ENCODE measurements at places on chromosomes 3 and 15.
A peak's percentile ranks its signal among the peaks of the same experiment; 100 is the strongest.

DNA sequence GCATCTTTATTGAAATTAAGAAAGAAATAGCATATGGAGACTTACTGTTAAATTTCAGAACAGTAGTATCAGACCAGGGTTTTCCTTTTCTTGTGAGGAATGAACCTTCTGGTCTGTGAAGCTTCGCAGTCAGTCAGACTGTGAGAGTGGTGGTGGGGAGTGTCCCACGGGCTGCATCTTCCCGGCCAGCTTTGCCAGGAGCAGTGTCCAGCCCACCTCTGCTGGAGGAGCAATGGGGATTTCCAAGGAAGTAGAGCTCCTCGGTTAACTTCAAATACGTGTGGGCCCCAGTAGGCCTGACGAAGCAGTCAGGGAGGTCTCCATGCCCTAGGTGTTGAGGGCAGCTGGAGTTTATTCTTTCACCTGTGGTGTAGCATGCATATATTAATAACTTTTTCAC lies 40.9 kb upstream of the FBXL22 start:
- no peak for DNase-seq

DNA sequence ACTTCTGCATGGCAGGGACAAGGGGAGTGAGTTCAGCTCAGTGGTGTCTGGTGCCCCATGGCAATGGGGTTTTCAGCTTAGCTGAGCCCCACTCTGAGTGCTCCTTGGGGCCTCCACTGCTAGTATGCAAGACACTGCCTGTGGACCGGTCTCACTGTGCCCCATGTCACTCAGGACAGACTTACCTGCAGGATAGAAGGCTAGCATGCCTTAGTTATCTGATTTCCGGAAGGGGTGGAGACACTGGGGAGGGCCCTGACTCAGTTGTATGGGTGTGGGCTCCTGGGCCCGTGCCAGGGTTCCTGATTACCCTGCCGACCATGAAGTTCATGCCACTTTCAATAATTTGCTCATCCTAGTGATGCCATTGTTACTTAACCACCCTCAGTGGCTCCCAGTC lies 4.3 kb upstream of the SLC6A20 start:
- no peak for DNase-seq

- no peak for DNase-seq
Measured at GRCh38 chr3:182711261-182711683, 82.0 kb upstream of the ATP11B start.

GRCh38 chr15:74302821-74303359 lies 64.6 kb downstream of the CYP11A1 start:
- peak; percentile 34 for DNase-seq

DNA sequence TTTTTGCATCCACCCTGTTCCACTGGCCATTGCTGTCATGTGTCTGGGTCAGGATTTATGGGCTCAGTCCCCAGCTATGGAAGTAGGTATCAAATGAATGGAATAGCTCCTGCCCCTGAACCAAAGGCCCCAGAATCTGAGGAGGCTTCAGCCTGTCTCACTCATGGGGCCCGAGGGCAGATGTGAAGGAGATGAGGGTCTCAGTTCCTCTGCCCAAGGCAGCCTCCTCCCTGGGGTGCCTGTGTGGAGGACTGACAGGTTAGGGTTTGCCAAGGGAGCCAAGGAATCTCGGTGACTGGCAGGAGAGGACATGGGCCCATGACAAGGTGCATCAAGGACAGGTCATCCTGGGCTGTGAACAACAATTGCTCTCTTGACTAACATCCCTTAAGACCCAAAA lies 70.4 kb downstream of the CPN2 start:
- DNase-seq = no peak

DNA sequence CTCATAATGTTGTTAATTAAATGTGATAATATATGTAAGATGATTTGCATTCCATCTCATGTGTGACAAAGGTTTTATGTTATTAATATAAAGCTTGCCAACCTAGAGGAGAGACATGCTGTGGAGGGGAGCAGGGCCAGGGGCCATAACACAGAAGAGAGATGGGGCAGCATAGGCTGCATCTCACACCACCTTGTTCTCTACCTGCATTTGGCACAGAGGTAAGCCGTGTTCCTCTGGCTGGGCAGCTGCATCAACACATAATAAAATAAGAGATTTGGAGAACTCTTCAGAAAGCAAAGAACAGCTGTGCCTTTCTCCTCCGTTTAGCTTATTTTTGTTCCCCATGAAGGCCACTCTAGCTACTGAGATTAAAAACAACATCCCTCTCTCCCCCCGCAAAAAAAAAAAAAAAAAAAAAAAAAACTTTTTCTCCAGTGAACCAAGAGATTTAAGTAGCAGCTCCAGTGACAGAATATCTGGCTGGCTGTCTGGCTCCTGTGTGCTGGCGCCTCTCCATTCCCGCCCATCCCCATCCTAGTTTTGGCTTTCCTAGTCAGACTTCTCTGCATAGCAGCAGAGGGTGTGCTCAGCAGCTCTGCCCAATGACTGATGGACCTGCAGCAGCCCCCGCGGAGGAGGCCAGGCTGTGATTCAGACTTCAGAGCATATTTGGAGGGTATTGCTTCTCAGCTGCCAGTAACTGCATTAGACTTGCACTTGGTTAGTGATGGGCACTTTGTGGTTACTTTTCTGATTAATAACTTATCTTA lies 52.2 kb upstream of the STXBP5L start:
- DNase-seq = peak; percentile 28

DNA sequence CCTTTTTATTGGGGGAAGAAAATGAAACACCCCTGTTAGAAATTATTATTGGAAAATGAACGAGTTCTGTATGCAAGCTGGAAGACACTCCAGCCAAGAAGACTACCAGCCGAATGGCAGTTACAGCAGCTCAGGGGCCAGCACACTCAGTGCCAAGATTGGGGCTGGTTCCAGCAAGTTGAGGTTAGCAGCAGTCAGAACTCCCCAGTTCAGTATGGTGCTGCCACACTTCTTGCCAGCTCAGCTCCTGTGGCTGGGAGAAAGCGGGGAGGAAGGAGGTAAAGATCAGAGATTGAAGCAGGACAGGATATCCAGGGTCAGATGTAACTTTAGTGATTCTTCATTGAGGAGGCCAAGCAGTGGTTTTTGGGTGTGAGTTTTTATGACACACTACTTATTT lies 280.2 kb upstream of the NR2E3 start:
- no peak for DNase-seq

GRCh38 chr3:9347887-9348286 lies 15.0 kb upstream of the THUMPD3 start:
- DNase-seq = no peak

DNA sequence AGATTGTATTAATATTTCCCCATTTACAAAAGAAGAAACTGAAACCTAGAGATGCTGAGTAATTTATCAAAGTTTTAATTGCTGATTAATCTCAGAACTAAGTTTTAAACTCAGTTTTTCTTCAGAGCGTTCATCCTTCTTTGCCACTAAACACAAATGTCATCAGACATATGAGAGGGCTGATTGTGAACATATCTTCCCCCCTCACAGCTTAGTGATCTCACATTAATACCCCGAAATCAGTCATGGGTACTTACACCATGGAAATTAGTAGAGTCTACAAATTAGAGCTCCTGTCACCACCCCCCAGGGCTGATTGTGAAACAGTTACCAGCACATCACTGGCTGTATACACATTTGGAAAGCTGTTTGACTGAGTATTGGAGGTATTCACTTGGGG lies 189.3 kb upstream of the SGO1 start:
- DNase-seq = no peak

DNA sequence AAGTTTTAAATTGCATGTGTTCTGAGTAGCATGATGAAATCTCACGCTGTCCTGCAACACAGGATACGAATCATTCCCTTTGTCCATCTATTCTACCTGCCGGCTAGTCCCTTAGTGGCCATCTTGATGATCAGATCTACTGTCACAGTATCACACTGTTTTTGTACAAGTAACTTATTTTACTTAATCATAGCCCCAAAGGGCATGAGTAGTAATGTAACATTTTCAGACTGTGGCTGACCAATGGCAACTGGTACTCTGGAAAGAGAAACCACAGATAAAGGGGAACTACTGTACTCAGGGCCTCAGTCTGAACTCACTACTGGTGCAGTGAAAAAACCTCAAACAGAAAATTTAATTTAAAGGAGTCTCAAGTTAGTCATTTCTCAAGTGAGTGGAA lies 127.3 kb upstream of the MRPL3 start:
- no peak for DNase-seq

Measured in DMS79 treated with DMSO at 0.1 percent for 48 hours (cell line).